ENCODE measurements at places on chromosomes 6 and 20.

DNA sequence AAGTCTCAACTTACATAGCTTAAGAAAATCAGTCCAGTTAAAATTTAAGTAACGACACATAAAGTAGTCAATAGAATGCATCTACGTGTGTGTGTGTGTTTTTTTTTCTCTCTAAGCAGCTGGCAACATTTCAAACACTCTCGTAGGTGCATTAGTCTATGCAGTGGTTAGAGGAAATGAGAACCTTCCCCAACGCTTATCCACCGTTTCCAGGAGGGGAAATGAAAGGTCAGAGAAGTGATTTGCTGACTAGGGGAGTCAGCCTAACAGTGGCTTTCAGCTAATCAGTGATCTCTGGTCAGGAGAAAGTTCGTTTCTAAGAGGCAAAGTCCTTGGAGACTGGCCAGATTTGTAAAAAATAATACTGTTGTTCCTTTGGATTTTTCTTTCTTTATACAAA, 806.6 kb downstream of the C6orf118 start:
- DNase-seq: peak; percentile 21

DNA sequence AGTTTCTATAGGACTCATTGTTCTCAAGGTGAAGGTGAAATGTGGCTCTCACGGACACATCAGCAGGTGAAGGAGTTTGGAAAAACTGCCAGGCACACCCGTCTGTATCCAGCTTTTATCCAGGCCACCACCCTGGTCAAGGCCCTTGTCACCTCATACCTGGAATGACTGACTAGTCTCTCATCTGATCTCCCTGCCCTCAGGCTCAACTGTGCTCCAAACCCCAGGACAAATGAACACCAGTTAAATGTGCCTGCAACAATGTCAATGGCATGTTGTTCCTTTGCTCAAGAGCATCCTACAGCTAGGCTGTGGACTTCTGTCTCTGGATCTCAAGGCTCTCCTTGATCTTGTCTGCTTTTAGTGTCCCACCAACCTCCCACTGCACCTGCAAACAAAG, 47.6 kb upstream of the DSP start:
- no peak for DNase-seq

DNA sequence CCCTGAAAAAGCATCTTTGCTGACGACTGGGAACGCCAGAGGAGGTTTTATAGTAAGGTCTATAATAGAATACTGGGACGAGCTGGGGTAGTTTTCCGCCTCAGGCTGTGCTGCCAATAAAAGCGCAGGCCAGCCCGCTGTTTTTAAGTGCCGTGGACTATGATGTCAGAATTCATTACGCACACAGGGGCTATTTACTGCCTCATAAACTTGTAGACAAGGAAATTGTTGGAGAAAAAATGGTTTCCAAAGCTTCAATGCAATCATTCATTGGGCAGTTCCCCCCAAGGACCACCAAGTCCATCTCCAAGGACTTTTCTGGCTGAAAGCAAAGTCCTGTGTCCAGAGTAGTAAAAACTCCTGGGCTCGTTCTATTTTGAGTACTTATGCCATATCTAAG, 20.4 kb upstream of the FOXF2 start:
- no peak for DNase-seq

DNA sequence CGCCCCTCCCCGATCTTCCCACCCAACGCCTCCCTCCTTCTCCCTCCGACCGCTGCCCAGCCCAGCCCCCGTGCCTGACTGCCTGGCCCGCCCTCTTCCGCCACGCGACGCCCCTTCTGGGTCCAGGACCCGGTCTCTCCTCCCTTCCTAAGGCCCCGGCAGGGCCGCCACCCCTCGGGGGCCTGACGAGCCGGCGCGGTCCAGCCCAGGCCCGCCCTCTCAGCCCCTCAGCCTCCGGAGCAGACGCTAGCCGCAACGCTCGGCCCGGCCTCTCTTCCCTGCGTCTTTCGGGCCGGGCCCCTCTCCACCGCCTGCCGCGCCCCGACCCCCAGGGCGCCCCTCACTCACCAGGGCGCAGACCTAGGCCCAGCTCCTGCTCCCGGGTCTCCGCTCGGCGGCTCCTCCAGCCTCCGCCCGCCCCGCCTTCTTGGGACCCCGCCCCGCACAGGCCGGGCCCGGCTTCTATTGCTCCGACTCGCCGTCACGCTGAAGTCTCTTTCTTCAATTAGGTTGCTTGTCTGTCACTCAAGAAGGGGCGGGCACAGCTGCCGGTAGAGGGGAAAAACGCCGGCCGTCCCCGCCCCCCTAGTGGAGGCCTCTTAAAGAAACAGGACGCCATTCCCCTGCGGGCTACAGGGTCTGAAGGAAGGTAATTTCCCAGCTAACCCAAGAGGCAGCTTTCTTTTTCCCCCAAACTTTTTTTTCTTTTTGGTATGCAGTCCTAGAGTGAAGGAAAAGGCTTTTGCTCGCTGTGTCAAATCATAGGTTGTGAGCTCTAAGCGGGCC, at the start of gene ELMO2:
Gene ELMO2, minus strand, starts transcription at position 416 of the 786 bp plus-strand sequence. CDS start 12,133 bp downstream, outside the sequence.
- DNase-seq: peak; percentile 99

GRCh38 chr6:64085126-64085525, 449.5 kb downstream of the PHF3 start:
- no peak for DNase-seq

- DNase-seq: no peak
Measured at GRCh38 chr6:63214816-63215215, 3.5 kb downstream of the FKBP1C start.

DNA sequence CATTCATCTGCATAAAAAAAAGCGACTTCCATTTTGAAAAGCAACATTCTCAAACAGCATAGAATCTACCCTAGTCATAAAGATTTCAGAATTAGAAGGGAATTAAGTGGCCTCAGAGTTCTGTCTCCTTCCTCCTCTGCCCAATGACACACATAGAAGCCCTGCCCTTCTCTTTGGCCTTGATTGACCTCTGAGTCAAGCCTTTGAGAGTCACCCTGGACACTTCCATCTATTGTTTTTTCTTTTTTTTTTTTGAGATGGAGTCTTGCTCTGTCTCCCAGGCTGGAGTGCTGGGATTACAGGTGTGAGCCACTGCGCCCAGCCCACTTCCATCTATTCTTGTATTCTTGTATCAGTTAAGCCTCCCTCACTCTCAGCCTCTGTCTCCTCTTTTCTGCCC, 44.8 kb upstream of the CTNNBL1 start:
- DNase-seq: no peak

DNA sequence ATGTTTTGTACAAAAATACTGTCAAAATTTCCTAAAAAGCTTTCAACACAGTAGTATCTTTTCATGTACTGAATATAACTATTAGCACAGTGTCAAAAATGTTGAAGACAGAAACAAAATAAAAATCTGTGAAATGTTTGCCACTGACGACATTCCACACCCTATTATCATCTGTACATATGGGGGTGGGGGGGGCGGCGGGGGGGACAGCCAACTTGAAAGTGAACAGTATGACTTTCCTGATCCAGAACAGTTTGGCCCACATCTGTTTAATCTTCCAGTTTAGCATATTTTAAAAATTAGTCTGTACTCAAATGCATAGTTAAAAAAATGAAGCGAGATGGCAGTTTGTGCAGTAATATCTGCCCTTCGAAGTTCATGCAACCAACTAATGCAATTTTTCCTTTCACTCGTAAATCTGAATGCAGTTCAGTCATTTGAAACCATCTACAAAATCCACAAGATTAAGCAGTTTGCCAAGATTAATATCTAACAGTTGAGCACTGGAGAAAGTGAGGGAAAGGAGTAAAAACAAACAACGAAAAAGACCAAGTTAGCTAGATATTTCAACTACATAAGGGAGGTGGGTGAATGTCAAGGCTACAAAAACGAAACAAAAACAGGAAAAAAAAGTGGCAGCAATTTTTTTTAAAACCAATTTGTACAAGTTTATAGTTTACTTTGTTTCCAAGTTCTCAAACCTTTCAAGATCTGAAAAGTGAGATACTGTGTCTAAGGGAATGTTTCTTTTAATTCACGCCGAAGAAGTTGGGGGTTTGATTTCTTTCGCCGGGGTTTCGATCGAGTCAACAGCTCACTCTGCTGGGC, 1.9 kb downstream of the CITED2 start:
- DNase-seq: peak; percentile 28
